NCI-H2107 (cell line): ENCODE measurements at places on chromosomes 12 and 14.

- no peak for DNase-seq
Observed at GRCh38 chr12:65619018-65619417, 205.3 kb upstream of the HMGA2 start.

DNA sequence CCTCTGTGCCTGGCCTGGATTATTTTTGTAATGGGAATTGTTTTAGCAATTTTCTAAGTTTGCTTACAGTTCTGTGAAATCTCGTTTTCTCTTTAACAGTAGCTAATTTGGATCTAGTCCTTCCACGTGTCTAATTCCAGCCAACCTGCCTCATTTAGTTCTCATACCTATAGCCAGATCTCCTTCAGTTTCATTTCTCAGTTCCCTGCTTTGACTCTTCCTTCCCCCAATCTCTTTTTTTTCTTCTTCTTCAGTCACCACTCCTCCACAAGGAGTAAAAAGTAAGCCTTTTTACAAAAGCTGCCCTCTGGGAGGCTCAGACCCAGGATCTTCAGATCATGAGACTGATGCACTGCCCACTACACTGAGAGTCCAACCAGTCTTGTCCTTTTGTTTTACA, 1.4 kb downstream of the THTPA start:
- DNase-seq, result no peak

GRCh38 chr14:102574281-102575159, 17.9 kb upstream of the RCOR1 start:
- no peak for DNase-seq

DNA sequence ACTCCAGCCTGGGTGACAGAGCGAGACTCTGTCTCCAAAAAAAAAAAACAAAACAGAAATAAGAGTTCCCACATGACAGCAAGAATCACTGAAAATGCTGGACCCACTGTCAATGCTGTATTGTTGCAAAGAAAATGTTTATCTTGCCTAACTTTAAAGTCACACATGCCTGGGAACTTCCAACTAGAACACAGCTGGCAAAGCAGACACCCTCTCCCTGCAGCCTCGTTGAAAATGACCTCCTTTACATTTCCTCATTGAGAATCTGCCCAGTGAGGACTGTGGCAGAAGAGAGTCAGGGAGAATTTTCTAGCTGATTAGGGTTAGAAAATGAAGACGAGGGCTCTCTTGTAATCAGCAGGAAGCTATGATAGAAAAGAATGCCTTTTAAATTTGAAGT, 42.8 kb upstream of the TCL1A start:
- DNase-seq, result no peak

GRCh38 chr12:31715283-31715825, 13.5 kb downstream of the AMN1 start:
- peak; percentile 9 for DNase-seq

DNA sequence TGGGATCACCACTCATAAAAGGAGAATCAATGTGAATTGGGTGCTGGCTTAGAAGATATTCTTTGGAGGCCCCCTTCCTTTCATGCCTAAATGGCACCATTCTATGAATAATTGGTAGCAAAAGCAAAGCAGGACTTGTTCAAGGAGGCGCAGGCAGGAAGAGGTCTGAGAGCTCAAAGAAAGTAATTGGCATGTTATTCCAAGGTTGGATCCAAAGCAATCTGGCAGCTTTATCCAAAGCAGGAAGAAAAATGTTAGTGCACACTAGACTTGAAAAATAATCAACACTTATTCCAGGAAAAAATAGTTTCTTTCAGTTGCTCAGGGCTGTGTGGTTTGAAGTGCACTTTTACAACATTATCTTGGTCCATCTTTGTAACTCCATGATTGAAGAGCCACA, 326.4 kb downstream of the NUAK1 start:
- no peak for DNase-seq

- DNase-seq, result peak; percentile 47
Observed at GRCh38 chr14:32560209-32560857, 231.2 kb downstream of the AKAP6 start.

- no peak for DNase-seq
Observed at GRCh38 chr14:55973285-55973800, 144.9 kb upstream of the PELI2 start.

DNA sequence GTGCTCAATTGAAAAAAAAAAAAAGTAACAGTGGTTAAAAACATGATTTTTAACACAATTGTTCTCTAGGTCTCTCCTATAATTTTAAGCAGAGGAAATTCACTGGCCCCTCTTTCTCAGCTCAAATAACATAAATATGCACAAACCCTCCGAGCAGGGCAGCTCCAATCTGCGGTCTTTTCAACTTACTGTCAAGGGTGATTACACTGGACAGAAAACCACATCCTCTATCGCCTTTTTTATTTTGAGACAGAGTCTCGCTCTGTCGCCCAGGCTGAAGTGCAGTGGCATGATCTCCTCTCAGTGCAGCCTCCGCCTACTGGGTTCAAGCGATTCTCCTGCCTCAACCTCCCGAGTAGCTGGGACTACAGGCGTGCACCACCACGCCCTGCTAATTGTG, 16.5 kb upstream of the GABARAPL1 start:
- DNase-seq, result no peak

GRCh38 chr12:51188359-51189051, 15.6 kb upstream of the TFCP2 start:
- DNase-seq, result peak; percentile 26

DNA sequence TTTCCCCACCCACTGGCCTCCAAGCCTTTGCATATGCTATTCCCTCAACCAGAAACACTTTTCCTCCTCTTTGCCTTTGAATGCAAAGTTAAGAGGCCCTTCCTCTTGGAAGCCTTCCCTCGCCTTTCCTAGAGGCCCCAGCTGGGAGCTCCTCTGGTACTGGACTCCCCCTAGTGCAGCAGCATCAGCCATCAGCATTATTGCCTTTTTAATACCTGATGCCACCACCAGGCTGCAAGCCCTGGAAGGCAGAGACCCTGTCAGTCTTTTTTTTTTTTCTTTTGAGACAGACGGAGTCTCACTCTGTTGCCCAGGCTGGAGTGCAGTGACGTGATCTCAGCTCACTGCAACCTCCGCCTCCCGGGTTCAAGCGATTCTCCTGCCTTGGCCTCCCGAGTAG, 19.1 kb upstream of the PLA2G1B start:
- no peak for DNase-seq

DNA sequence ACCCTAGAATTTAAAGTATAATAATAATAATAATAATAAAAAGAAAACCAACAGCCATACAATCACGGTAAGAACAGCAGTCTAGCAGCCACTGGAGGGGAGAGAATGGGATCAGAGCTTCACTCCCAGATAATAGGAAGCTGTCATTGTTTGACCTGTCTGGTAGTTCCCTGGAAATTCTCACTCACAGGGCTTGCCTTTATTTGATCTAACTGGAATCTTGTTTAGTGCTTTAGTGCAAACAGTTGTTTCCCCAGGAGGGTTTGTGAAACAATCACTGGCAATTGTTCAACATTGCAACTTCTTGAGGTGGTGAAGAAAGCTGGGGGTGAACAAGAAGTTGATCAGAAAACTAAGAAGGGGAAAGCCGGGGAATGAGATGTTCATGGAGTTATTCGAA, 68.7 kb upstream of the PTCSC3 start:
- no peak for DNase-seq

DNA sequence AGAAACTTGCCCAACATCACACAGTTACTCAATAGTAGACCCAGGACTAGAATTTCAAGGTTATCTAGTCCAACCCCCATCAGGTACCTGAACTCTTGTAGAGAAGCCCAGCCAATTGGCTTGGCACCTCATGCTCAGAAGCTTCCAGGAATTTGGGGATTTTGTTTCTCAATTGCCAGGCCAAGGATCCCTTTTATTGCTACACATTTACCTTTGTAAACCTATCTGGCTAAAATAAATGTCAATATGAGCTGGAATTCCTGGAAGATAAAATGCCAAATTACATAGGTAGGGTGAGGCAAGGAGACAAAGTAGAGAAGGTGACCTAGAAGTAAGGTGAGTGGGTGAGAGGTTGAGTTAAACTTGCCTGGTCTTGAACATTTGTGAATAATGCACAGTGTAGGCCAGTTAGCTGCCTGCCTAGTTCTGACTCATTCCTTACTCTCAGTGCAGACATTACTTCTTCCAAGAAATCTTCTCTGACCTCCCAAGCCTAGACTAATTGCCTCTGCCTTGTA, 36.3 kb downstream of the SDR9C7 start:
- DNase-seq, result no peak

DNA sequence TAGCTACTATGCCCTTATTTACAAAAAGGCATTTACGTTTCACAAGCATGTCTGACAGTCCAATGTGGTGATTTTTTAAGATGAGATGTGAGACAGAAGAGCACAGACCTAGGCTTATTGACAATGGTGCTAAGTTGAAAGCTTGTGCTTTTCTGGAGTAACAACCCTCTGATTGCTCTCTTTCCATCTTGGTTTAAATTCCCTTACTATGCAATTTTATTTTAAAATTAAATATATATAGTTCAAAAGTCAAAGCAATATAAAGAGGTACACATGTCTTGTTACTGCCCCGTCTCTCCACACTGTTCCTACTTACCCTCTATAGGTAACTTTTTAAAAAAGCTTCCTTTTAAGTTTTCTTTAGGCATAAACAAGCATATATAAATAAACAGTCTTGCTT, 39.4 kb upstream of the BBS10 start:
- no peak for DNase-seq

GRCh38 chr14:72111911-72112310, 179.7 kb downstream of the RGS6 start:
- no peak for DNase-seq

- DNase-seq, result no peak
Observed at GRCh38 chr12:19842116-19842515, 402.8 kb downstream of the AEBP2 start.

GRCh38 chr12:52990206-52990605, 16.1 kb upstream of the EIF4B start:
- no peak for DNase-seq

GRCh38 chr14:81062816-81063215, 107.4 kb downstream of the TSHR start:
- peak; percentile 29 for DNase-seq

- no peak for DNase-seq
Observed at GRCh38 chr12:76242813-76243550, 105.2 kb downstream of the BBS10 start.
